Renal cortex interstitium (tissue), 15 donors: ENCODE measurements at places on chromosomes 5 and 9. TPM values are rescaled to one million over a fixed set of nuclear protein-coding genes. Genes with fewer than 3 reads are reported as not detected.

MIGA2 gene
- polyA plus RNA-seq: 28.5 TPM

LEAP2 gene
- polyA plus RNA-seq: 5.7 TPM

DNA sequence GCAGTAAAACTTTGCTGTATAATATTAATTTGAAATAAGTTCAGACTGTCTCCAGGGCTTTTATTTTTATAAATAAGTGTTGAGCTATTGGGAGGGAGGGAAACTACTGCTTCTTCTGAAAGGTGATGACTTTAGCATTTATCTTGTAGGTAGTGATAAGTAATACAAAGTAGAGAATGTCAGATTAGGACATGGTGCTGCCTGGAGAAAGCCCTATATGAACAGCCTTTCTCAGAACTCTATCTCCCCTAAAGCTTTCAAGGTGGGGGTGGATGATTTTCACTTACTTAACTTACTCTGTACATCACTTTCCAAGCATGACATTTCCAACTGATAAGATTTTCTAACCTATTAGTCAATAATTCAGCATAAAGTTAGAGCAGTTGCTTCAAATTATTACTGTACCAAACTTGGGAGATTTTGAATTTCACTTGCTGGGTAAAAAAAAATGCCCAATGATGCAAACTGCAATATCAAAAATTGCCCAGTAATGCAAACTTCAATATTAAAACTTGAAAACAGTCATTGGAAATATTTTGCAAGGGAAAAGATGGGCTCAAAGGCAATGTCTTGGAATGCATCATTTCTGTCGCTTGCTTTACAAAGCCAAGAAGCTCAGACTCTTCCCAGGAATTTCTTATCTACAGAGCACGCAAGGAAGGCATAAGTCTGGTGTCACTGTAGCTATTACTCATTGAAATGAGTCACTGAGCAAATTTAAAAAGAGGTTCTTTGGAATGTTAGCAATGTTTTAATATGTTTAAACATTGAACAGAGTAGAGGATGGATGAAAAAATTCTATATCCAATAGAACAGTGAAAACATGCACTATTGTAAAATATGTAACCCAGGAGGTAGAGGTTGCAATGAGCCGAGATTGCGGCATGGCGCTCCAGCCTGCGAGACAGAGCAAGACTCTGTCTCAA is 569.5 kb downstream of the PSAT1 start:
- no peak for DNase-seq

DNA sequence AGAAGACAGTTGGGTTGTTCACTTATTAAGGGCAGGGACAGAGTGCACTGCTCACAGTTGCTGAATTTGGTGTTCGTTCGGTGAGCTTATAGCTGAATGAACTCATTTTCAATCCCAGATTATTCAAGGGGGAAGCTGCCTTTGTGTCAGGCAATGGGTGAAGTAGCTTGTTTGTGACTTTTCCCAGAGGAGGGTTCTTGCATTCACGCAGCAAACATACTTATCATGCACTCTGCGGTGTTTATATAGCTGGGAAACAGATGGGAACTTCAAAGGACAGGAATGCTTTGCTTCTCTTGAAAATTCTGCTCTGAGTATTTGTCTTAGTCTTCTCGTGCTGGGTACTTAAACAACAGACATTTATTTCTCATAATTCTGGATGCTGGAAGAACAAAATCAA is 64.7 kb upstream of the ABCA1 start:
- no peak for DNase-seq

DNA sequence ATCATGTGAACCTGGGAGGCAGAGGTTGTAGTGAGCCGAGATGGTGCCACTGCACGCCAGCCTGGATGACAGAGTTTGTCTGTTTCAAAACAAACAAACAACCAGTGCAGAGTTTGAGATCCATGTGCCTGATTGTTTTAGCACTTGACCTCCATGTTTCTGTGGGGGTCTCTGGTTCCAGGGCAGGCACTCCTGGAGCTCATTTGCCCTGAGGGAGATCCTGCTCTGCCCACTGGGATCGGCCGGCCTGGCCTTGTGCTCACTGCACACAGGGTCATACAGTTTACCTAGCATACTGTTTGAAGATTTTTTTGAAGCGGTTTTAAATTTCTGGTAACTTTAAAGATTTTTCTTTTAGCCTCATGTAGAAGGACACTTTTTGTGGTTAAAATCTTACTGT is 78.4 kb downstream of the EHMT1 start:
- DNase-seq: no peak

- DNase-seq: no peak
These were observed 88.5 kb downstream of the SNX24 start for GRCh38 chr5:122933956-122934355.

- DNase-seq: no peak
These were observed 49.7 kb upstream of the ARL15 start for GRCh38 chr5:54360089-54360488.

DNA sequence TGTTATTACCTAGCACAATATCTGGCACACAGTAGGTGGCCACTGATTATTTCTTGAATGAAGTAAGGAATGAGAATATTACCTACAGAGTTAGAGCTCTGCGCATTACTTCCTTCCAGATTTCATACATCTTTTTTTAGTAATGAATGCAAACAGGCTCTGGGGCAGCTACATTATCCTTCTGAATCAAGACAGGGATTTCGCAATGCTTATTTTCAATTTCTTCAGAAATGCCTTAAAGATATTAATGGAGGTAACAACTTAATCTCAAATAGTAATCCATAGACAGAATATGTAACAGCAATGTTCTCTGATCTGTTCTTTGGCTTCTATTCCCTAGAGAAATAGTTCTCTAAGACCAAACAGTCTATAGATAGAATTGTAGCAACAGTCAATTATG is 32.6 kb downstream of the CDKN2A start:
- no peak for DNase-seq
